Lung (tissue), 17 donors: ENCODE measurements at places on chromosomes 3 and 15. TPM values are rescaled to one million over a fixed set of nuclear protein-coding genes. Genes with fewer than 3 reads are reported as not detected.

DNA sequence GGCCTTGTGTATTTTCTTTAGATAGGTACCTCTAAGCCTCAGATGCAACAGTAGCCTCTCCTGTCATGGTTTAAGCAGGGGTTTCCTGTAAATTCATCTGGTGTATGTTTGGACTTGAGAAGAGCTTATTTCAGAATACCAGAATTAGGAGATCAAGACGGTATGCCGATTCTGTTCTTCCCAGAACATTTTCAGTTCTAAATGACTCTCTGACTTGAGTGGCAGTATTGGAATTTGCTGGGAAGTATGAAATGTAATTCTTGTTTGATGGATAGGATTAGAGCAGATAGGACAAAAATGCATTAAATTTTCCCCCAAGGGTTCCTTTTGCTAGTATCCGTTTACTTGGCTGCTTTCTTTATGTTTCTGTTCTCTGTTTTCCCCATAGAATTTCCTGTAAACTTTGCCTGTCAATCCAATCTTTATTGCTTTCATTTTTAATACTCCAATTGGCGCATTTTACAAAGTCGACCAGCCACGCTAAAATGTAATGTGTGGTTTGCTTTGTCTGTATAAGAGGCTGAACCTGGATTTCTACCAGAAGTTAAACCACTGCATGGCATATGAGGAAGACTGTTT, 612.2 kb downstream of the RBMS3 start:
- H3K27me3 ChIP-seq: no peaks in the 10 kb centered on the region
- peaks cover 31% of the 10 kb centered on the region for H3K4me1 ChIP-seq
- no peaks in the 10 kb centered on the region for H3K36me3 ChIP-seq
- H3K4me3 ChIP-seq: no peak overlapping the region

DNA sequence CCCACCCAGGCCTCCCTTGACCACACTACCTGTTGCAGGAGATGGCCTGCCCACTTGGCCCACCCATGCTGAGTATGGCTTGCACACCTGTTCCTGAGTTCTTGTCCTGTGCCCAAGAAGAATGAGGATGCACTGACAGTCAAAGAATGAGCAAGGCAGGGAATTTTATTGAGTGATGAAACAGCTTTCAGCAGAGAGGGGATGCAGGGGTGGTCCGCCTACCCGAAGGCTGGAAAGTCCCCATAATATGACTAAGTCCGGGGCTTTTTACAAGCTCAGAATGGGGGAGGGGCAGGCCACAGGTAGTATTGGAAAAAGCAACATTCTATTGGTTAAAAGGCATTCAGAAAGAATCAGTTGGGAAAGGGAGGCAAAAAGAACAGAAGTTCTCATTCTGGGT, 29.9 kb upstream of the RNU6-1 start:
- H3K4me1 ChIP-seq: no peaks in the 10 kb centered on the region
- no peak overlapping the region for H3K4me3 ChIP-seq
- H3K36me3 ChIP-seq: no peaks in the 10 kb centered on the region
- no peaks in the 10 kb centered on the region for H3K27me3 ChIP-seq

- no peak for DNase-seq
- no peaks in the 10 kb centered on the region for H3K36me3 ChIP-seq
- H3K27ac ChIP-seq: peak overlapping the region; percentile 47
- H3K27me3 ChIP-seq: no peaks in the 10 kb centered on the region
- H3K4me1 ChIP-seq: peaks cover 5% of the 10 kb centered on the region
Measured at GRCh38 chr15:84826369-84826823, 9.2 kb downstream of the ALPK3 start.

GRCh38 chr3:22729212-22729611, 473.9 kb upstream of the UBE2E2 start:
- no peak overlapping the region for H3K27ac ChIP-seq
- no peaks in the 10 kb centered on the region for H3K36me3 ChIP-seq
- no peaks in the 10 kb centered on the region for H3K27me3 ChIP-seq
- H3K4me1 ChIP-seq: no peaks in the 10 kb centered on the region
- no peak for DNase-seq
- H3K4me3 ChIP-seq: no peak overlapping the region

DNA sequence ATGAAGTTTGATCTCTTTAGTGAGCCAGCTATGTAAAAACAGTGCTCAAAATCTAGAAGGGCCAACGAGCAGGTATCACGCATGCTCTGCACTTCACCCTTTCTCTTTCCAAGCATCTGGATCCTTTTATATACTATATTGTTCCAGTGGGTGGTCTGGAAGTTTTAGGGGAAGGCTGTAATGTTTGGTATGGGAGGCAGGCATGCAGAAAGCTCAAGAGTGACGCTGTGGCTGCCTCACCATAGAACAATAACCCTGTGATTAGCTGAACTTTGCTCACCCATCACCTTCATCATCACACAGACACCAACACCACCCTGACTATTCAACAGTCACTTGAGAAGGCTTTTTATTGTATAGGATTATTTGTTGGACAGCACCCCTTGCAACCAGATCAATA, 81.6 kb downstream of the FBN1 start:
- no peak overlapping the region for H3K27ac ChIP-seq
- H3K27me3 ChIP-seq: no peaks in the 10 kb centered on the region
- DNase-seq: no peak
- no peaks in the 10 kb centered on the region for H3K36me3 ChIP-seq

GRCh38 chr3:27342267-27342666, 26.9 kb downstream of the NEK10 start:
- H3K4me1 ChIP-seq: no peaks in the 10 kb centered on the region
- H3K27ac ChIP-seq: no peak overlapping the region
- H3K27me3 ChIP-seq: no peaks in the 10 kb centered on the region
- no peak overlapping the region for H3K4me3 ChIP-seq
- DNase-seq: no peak
- H3K36me3 ChIP-seq: no peaks in the 10 kb centered on the region

GRCh38 chr3:56303487-56303886, 164.8 kb downstream of the ERC2 start:
- no peaks in the 10 kb centered on the region for H3K4me1 ChIP-seq
- no peak overlapping the region for H3K4me3 ChIP-seq
- DNase-seq: peak; percentile 53
- no peak overlapping the region for H3K27ac ChIP-seq

DNA sequence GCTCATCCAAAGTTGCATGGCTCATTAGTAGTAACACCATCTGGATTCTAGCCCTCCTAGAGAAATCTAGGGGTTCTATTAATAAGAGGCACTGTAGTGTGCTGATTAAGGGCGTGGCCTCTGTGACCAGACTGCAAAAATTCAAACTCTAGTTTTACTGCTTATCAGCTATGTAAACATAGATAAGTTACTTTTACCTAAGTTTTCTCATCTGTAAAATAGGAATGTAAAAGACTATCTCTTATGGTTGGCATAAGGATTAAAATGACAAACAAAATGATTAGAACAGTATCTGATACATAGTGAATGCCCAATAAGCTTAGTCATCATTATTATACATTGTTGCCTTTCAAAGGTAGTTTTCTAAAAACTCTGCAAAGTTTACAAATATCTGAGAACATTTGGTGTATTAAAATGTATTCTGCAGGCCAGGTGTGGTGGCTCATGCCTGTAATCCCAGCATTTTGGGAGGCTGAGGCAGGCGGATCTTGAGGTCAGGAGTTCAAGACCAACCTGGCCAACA, 4.5 kb downstream of the PTX3 start:
- no peak overlapping the region for H3K4me3 ChIP-seq
- peaks cover 7% of the 10 kb centered on the region for H3K4me1 ChIP-seq
- DNase-seq: no peak
- H3K27me3 ChIP-seq: no peaks in the 10 kb centered on the region
- no peak overlapping the region for H3K27ac ChIP-seq
- H3K36me3 ChIP-seq: peaks cover 4% of the 10 kb centered on the region

DNA sequence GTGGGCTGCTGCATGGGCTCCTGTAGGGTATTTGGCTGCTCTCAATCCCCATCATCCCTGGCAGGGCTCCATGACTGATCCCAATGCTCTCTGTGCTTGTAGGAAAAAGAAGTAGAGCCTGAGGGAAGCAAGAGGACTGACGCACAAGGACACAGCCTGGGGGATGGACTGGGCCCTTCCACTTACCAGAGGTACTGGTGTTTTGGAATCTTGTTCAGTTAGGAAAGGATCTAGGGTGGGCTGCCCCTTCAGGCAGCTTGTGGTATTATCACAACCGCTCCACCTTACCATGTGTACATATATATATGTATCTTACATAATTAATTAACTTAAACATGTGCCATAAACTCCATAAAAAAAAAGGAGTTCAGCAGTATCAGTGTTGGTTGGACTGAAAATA, 1.3 kb downstream of the SLC28A2 start:
- DNase-seq: no peak
- H3K36me3 ChIP-seq: peaks cover 3% of the 10 kb centered on the region

The HHATL gene
- total RNA-seq: 2.7 TPM
